NCI-H1092 (cell line): ENCODE measurements at places on chromosomes 7 and 10.

GRCh38 chr7:85156661-85157208 lies 30.1 kb downstream of the SEMA3D start:
- peak; percentile 58 for DNase-seq

DNA sequence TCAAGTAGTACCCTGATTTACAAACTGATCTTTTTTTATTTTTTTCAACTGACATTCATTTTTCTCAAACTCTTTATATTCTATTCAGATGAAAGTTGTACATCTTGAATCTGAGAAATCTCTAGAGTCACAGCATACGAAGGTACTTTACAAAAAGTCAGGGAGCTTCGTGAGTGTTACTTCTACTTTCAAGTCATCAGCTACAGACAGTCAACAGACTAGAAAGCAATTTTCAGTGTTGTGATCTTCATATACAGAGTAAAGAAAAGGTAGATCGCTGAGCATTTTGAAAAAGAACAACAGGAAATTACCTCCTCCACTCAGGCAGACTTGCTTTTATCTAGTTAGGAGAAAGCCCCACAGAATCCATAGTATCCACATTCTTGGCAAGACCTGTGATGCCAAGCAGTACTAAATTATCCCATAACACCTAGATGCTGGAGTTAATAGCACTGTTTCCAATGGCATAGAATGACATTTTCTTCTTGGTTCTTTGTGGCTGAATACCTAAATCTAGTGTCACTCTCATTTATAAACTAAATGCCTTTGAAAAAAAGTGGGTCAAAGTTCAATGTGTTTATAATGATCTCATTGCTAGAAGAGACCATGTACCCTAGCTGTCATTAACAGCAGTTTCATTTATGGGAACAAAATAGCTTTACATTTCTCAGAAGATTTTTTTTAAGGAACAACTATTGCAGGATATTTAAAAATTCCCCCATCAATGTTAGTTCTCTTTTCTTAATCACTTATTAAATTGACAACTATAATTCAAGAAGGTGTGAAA lies 12.0 kb upstream of the ZNF800 start:
- no peak for DNase-seq

DNA sequence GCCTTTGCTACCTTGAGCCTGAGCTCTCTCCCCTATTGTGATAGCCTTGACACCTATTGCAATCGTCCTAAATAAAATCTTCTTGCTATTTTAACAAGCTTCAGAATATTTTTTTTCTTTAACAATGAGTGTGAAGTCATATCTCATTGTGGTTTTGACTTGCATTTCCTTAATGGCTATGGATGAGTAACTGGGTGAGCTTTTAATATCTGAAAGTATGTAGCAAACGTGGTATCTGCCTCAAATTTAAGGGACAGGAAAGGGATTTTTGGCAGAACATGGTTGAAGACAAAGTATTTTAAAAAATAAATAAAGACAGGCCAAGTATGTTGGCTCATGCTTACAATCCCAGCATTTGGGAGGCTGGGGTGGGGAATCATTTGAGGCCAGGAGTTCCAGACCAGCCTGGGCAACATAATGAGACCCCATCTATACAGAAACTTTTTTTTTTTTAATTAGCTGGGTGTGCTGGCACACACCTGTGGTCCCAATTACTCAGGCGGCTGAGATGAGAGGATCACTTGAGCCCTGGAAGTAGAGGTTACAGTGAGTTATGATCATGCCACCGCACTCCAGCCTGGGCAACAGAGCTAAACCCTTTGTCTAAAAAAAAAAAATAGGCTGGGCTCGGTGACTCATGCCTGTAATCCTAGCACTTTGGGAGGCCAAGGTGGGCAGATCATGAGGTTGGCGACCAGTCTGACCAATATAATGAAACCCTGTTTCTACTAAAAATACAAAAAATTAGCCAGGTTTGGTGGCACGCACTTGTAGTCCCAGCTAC lies 319.3 kb upstream of the NRP1 start:
- DNase-seq, result no peak

GRCh38 chr7:37643876-37644275 lies 39.7 kb upstream of the GPR141 start:
- DNase-seq, result no peak

GRCh38 chr10:107657851-107658250 lies 493.3 kb upstream of the SORCS1 start:
- no peak for DNase-seq
